Stimulated activated CD4-positive, alpha-beta T cell treated with anti-CD3 and anti-CD28 coated beads, TNF-alpha, amount 100 ng/mL, for 1 hour (primary cell): ENCODE measurements at places on chromosomes 6 and 20.

DNA sequence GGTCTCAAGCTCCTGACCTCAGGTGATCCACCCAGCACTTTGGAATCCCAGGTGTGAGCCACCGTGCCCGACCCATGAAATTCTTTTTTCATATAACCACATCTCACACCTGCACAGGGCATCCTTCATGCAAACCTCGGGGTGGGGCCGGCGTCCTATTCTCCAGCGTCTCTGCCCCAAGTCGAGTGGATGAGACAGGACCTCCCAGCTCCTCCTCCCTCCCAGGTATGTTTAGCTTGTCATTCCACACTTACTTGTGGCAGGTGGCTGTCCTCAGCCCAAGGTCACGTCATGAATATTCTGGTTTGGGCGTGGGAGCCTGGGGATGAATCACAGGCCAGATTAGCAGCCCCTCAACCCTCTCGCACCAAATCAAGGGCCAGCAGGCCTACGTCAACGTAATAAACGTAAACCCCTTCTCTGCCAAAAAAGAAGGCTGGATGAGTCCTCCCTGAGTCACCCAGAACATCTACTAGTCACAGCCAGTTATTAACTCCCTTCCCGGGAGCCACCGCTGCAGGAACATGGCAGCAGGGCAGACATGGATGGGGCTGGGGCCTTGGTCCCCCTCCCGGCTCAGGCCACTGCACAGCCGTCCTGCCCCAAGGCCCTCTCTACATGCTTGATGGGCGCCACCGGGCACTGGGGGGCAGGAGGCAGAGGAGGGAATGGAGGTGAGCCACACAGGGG is 91.7 kb downstream of the YTHDF1 start:
- DNase-seq = no peak

DNA sequence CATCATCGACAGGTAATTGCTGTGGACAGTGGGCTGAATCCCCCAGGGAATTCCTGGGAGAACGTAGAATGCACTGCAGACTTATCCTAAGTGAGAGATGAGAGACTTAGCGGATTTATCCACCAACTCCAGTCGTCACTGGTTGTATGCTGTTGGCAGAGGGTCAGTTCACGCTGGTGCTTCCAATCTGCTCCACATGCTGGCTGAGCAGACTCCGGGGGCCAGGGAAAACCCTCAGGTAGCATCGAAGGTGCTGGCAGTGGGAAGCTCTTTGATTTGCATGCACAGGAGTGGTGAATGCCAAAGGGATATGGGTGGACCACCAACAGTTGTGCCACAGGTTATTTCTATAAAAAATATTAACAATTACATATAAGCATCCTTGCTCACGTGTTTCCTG is 20.2 kb downstream of the TTLL9 start:
- no peak for DNase-seq

- no peak for DNase-seq
Measured at GRCh38 chr6:56381801-56382251, 134.4 kb upstream of the COL21A1 start.

DNA sequence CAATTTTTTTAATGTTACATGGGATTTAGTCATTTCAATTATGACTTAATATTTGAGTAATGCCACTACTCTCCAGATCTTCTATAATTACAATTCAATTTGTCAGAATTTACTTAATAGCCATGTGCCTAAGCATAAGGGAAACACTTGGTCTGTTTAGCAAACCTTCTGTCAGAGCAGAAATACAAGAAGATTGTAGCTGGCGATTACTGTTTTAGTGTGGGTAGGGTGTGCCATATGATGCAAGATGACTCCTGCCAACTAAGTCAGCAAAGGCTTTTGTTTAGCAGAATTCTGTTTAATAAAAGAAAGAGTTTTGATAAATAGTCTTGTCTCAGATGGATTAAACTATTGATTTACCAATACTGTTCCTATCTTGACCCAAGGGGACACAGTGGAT is 455.4 kb downstream of the RNF144B start:
- DNase-seq = no peak

- no peak for DNase-seq
Measured at GRCh38 chr20:45626540-45626939, 3.0 kb upstream of the WFDC10A start.

DNA sequence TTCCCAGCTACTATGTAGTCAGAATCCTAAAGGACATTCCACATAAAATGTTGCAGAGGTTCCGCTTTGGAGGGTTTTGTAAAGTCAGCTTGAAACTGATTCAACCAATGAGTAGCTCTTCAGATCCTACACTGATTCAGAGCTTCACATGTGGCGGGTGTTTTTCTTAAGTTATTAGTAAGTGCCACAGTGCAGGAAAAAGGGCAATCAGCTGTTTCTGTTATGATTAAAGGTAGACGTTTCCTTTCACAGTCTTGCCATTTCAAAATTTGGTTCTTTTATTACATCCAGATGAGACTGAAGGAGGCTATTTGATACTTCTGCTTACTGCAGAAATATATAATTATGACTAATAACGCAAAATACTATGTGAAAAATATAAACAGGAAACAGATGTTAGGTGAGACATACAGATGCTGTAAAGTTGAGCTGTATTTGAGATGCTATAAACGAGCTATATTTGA is 443.9 kb downstream of the CDKAL1 start:
- no peak for DNase-seq

DNA sequence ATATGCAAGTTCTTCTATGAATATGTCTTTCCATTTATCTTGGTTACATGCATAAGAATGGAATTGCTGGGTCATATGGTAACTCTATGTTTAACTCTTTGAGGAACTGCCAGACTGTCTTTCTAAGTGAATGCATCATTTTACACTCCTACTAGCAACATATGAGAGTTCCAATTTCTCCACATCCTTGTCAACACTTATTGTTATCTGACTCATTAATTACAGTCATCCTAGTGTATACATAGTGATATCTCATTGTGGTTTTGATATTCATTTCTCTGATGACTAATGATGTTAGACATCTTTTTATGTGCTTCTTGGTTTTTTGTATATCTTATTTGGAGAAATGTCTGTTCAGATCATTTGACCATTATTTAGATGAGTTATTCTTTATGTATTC is 96.7 kb upstream of the LAMP5 start:
- DNase-seq = no peak
